Dermis microvascular lymphatic vessel endothelial cell (primary cell): ENCODE measurements at places on chromosomes 11 and 22. TPM values are rescaled to one million over a fixed set of nuclear protein-coding genes. Genes with fewer than 3 reads are reported as not detected.

DNA sequence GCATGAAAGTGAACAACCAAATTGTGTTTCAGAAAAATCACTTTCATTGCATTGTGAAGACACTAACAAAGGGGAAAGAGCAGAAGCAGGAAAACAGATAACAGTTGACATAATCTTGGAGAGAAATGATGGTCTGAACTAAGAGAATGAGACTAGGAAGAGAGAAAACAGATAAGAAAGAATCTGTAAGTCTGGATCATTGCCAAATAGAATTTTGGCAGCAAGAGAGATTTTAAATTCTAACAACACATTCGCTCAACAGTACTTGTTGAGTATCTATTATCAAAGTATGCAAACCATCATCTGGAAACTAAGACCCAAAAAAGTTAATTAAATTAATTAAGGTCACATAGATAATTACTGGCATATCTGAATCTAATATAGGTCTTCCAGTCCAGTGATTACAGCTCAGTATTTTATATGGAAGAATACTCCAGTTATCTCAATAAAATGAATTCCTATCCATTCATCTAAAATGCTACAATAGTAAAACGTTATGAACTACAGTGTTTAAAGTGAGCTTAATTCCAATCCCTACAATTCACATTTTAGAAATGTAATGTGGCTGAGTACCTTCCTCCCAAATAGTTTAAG, 166.7 kb upstream of the FAT3 start:
- no peak for DNase-seq

DNA sequence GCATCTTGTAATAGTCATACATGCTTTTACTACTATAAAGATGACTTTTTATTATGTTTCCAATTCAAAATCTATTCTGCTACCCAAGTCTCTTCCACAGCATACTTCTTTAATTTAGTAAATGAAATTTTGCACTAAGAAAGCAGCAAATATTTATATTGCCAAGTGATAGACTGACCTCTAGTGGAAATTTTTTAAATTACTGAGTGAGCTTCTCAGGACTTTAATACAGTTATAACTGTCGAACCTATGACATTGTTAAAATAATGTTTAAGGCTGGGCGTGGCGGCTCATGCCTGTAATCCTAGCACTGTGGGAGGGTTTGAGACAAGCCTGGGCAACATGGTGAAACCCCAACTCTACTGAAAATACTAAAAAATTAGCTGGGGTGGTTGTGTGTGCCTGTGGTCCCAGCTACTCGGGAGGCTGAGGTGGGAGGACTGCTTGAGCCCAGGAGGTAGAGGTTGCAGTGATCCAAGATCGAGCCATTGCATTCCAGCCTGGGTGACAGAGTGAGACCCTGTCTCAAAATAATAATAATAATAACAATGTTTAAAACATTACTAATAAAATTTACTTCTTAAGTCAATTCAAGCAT, 27.3 kb downstream of the STK33 start:
- peak; percentile 48 for DNase-seq

- DNase-seq, result no peak
Observed at GRCh38 chr11:117834838-117835443, 10.4 kb upstream of the FXYD2 start.

- DNase-seq, result no peak
Observed at GRCh38 chr11:64534391-64534801, 56.6 kb upstream of the SLC22A12 start.

- DNase-seq, result no peak
Observed at GRCh38 chr22:20118300-20119020, 1.4 kb upstream of the TRMT2A start.

DNA sequence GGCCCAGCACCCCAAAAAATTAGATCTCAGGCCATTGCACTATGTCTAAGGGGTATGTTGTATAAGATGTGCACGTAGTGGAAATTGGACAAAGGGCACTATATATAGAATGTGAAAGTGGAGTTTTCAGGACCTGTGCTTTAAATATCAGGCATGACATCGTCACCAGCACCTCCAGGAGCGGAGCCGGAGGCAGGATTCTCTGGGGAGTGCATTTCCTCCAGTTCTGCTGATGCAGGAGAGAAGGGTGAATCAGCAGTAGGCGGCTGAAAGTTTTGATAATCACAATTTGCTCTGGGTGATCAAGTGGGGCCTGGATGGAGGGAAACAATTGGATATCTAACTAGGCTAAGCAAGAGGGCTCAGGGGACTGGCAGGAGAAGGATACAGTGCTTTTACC, 69.1 kb upstream of the NTM start:
- no peak for DNase-seq

GRCh38 chr11:44818110-44818509, 91.3 kb downstream of the TSPAN18 start:
- peak; percentile 93 for DNase-seq

DNA sequence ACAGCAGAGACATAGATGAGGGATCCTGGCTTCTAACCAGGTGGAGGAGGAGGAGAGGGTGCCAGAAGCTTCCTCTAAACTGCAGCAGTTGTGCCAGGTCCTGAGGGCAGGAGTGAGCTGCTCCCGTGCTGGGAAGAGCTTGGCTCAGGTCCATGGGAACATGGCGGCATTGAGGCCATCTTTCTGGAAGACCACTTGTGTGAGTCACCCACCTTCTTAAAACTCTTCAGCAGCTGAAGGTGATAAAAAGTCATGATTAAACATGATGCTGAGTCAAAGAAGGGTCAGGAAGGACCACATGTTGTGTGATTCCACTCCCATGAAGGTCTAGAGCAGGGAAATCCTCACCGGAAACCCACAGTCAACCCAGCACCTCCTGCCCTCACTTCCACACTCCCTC, 35.1 kb downstream of the LINC01488 start:
- DNase-seq, result no peak

DNA sequence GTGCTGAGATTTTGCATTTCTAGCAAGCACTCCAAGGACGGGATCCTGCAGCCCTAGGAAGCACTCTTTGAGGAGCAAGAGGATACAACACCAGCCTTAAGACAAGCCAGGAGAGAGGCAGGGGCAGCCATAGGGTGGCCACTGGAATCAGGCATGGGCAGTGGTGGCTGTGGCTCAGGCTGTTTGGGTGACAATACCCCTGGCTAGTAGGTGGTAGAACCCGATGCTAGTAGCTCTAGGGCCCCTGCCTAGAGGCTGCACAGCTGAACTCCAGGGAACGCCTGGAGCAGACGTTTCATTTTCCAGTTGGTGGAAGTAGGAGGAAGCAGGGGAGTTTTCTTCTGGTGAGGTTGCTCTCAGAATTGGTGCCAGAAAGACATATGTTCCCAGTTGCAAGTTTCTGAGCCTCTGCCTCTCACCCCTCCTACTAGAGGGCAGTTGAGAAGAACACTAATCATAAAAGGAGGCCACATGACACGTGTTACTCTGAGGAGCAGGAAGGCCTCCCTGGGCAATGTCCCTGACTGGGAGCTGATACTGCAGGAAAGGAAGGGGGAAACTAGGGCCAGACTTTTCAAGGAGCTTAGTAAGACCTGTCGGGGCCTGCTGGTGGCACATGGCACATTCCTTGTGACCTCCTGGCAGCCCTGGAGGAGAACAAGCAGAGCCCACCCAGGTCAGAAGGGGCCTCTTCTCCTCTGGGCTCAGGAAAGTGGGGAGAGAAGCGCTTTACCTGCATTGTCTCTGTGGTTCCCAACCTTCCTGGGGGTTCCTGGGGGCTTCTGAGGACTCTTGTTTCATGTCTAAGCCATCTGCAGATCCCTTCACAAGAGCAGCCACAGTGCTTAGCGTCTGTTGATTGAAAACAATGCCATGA, 56.6 kb upstream of the DRD2 start:
- DNase-seq, result no peak

GRCh38 chr11:36394056-36394455, 98.0 kb downstream of the PRR5L start:
- DNase-seq, result no peak

DNA sequence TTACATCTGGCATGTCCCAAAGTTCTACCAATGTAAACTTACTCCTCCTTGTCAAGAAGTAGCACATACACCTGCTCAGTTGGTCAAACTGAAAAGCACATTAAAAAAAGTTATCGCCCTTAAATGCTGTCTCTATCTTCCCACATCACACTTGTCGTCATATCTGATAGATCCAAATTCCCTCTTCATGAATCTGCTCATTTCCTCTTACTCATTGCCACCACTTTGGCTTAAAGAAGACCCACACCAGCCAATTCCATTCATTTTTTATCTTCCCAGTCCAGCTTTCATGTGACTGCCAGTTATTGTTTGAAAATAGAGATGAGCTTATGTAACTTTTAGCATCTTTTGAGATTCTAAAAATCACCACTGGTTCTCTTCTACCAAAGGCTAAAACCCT, 305.9 kb upstream of the MTNR1B start:
- no peak for DNase-seq

- DNase-seq, result no peak
Observed at GRCh38 chr11:78256962-78257361, 68.2 kb downstream of the USP35 start.

DNA sequence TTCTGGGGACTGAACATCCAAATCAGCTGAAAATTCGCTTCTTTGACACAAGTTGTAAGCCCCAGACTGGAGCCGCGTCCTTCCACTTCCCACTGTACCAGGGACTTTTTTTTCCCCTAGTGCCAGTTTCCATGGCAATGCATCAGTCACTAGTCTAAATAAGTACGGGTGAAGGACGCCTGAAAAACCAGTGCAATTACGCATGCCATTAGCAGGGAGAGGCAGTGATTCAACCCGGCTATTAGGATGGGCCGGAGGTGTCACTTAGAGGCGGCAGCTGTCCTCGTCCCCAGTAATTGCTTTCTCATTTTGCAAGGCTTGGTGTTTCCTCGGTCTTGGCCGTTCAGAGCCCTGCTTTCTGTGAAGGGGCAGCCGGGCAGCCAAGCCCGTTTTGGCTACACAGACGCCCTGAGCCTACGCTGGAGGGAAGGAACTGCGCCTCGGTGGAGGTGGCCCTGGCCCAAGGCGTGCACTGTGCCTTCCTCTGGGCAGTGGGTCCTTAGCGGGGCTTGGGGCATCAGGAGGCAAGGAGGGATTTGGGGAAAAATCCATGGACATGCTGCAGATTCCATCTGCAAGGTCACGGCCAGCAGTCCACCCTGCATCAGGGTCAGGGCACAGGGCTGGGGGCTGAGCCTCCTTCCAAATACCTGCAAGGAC, 319.7 kb downstream of the CTTN start:
- no peak for DNase-seq

GRCh38 chr11:76074148-76075095, 131.9 kb downstream of the WNT11 start:
- DNase-seq, result peak; percentile 35

GRCh38 chr11:12687216-12687623, 13.0 kb downstream of the TEAD1 start:
- DNase-seq, result no peak

DNA sequence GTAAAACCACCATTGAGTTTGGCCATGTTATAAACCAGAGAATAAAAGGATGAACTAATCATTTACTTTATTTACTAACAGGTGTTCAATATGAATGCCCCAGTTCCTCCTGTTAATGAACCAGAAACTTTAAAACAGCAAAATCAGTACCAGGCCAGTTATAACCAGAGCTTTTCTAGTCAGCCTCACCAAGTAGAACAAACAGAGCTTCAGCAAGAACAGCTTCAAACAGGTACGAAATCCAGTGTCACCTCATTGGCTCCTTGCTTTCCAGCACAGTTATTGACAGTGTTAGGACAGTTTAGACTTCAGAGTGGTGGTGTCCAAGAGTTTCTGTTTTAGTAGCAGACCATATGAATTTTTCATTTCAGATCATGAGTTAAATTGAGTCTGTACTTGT, 13.6 kb upstream of the NAT10 start:
- no peak for DNase-seq

GRCh38 chr11:14551380-14551779, 31.2 kb upstream of the PSMA1 start:
- no peak for DNase-seq

DNA sequence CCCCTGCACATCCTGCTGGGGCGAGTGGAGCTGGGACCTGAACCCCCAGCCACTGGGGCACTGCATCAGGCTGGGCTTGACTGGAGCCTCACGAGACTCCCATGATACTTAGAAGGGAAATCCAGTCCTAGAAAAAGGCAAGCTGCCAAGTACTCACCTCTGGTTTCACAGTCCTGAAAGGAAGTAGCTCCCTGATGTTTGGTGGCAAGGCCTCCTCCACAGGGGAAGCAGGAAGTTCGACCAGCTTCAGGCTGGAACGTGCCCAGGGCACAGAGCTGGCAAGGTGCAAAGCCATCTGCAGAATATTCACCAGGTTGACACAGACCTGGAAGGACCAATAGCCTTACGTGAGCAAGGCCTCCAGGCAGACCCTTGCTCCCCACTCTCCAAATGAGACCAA, 26.8 kb upstream of the NRIP3 start:
- no peak for DNase-seq

GRCh38 chr11:35293035-35293434, 126.3 kb downstream of the SLC1A2 start:
- DNase-seq, result no peak

- no peak for DNase-seq
Observed at GRCh38 chr11:20451568-20451967, 64.1 kb downstream of the PRMT3 start.

DNA sequence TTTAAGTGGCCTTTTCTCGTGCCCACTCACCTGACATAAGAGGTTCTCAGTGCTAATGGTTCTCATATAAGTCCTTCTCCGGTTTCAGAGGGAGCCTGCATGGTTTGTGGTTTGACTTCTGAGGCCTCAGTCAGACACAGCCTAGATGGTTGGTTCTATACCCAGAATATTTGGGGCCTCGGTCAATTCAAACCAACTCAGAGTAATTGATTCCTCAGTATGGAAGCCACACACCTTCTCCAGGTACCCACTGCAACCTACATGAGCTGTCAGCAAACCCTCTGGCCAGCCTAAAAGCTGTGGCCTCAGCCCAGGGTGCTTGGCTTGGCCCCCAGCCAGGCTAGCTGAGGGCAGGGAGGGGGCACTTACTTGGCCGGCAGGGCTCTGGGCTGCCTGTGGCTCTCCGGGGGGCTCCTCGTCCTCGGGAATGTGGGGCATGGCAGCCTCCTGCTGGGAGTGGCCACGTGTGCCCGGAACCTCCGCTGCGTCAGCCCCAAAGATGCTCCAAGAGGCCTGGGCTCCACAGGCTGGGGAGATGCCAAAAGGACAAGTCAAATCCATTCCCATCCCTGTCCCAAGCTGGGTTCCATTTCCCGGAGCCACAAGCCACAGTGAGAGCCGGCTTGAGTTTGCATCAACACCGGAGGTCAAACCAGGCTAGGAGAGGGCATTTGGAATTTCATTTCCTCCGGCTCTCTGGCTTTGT, 41.7 kb downstream of the IRAG1 start:
- no peak for DNase-seq

GRCh38 chr22:50314455-50315288, 7.2 kb upstream of the PLXNB2 start:
- DNase-seq, result peak; percentile 58

GRCh38 chr11:133919330-133920108, 37.2 kb downstream of the IGSF9B start:
- DNase-seq, result no peak

OR5B21 gene
- total RNA-seq, result not detected in 2 replicates

CLDN5 gene
- 560 and 793 TPM in 2 replicates for total RNA-seq

C11orf91 gene
- total RNA-seq, result not detected in 2 replicates

EFCAB6 gene
- 0.13 and 0.38 TPM in 2 replicates for total RNA-seq

CELSR1 gene
- 18.6 and 52.2 TPM in 2 replicates for total RNA-seq

TMEM109 gene
- total RNA-seq, result 78.9 and 122 TPM in 2 replicates

RASD2 gene
- not detected in 2 replicates for total RNA-seq

PHLDB1 gene
- total RNA-seq, result 20.7 and 27.6 TPM in 2 replicates

FEN1 gene
- total RNA-seq, result 20.0 and 30.8 TPM in 2 replicates
